ENCODE measurements at places on chromosomes 2 and 18.

DNA sequence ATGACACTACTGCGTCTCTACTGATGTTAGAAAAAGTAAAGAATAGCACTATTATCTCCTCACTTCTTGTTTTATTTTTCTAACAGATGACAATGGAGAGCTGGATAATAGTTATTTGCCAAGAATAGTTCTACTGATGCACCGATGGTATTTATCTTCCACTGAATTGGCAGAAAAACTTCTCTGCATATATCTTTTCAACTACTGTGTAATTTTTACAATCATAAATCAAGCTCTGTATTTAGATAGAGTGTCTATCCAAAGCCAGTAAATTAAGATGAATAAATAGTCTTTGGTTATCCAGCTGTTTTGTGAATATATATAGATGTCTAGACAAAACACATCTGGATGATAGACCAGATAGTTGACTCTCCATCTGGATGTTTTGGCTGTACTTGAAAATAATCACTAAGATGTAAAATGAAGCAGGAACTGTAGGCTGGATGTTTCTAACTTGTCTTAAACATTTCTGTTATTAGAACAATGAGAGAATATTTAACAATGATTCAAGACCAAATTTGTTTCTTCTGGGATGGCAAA is 40.1 kb downstream of the RASGRP3 start:
- DNase-seq, result no peak

DNA sequence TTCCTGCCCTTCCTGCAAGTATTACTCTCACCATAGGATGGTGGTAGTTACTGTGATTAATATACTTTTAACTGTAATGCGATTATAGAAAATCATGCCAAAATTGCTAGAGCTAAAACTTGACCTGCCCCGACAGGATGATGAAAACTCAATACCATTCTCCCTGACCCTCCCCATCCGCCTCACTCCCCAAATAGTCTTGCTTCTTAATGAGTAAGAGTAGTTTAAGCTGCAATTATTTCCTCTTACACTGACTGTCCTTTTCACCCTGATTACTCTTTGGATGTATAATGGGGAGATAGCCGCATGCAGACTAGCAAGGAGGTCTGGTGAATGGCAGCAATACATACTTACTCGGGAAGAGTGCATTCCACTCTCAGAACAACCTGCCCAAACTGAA is 269.6 kb upstream of the SIX3 start:
- no peak for DNase-seq

DNA sequence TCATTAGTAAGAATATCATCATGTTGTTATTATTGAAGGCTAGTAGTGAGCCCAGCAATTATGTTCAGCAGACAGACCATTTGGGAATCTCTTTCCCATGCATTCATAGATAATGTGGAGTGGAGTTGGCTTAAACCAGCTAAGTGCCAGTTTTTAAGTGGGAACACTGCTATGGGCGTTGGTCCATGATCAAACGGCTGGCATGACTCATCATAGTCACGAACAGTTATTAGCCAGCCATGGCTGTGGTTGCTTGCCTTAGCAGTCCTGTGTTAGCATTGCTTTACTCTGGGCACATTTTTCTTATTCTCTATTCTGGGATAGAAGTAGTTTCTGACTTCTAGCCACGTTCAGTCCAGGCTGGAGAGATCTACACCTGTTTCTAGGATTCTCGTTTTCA is 17.7 kb downstream of the EIF4E2 start:
- DNase-seq, result peak; percentile 87

DNA sequence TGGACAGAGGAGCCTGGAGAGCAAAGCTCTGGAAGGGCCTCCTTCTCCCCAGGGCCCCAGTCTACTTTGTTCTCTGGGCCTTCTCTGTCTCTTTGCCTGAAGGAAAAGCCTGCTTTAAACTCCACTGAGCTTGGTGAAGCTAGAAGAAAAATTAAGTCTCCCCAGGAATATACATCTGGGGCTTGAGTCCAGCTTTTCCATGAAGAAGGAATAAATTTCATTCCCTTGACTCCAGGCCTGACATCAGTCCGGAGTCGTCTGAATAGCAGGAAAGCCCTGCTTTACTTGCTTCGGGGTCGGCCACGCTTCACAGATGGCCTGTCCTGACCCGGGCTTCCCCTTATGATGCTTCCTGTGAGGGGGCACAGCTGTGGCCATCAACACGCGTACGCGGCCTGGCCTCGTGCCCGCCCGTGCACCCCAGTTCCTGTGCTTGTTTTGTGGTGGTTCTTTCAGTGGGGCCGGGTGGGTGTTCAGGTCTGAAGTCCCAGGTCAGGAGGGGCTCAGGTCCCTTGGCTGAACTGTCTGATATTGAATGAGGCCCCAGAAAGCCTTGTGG is 73.6 kb downstream of the ACOXL start:
- no peak for DNase-seq

DNA sequence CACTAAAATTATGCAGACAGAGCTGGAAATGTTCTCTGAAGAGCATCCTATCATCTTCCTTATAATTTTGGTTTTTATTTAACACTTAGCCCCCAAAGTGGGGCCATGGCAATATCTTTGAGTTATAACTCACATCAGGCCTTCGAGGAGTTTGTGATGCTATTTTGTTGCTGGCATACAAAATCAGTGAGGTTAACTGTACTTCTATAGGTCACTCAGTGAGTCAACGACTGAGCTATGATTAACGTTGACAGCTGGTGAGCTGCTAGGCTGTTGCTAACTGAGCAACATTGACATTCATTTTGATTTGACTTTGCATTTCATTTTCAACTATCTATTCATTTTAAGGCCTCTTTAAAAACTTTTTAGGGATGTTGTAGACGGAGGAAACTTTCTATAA is 50.0 kb downstream of the GPD2 start:
- DNase-seq, result peak; percentile 16

- peak; percentile 65 for DNase-seq
These were observed 39.5 kb downstream of the TGOLN2 start for GRCh38 chr2:85288244-85288725.

DNA sequence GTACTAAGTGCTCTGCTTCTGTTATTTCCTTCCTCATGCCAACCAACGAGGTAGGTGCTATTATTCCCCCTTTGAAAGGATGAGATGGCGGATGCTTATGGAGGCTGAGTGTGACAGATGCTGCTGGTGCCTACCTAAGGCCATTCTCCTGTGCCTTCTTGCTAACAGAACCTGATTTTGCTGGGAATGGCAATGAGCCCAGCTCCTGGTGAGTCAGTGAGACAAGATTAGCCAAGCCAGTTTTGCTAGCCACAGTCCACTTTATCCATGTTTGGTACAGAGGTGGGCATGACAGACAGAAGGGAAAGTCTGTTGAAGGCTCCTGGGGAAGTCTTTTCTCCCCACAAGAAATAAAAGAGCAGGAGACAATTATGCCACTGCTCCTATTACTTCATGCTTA is 43.7 kb upstream of the TMEM163 start:
- DNase-seq, result no peak

DNA sequence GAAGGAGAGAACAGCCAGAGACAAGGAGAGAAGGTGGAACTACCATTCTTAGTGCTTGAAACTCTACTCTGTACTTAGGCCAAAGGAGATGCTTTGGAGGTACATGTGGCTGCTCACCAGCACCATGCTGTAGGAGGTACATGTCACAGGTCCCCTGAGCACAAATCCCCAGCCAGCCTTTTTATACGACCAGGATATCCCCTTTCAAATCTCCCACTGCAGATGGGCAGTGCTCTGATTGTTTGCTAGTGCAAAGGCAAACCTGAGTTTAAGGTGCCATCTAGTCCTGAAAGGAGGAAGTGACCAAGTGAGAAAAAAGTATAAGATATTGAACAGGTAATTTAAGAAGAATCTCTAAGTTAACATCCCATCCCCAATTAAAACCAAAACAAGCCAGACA is 17.1 kb upstream of the TTC21B start:
- no peak for DNase-seq

GRCh38 chr18:54742659-54743604 is 85.3 kb upstream of the RAB27B start:
- DNase-seq, result peak; percentile 93

GRCh38 chr18:54558609-54559585 is 32.1 kb upstream of the DYNAP start:
- DNase-seq, result peak; percentile 5

DNA sequence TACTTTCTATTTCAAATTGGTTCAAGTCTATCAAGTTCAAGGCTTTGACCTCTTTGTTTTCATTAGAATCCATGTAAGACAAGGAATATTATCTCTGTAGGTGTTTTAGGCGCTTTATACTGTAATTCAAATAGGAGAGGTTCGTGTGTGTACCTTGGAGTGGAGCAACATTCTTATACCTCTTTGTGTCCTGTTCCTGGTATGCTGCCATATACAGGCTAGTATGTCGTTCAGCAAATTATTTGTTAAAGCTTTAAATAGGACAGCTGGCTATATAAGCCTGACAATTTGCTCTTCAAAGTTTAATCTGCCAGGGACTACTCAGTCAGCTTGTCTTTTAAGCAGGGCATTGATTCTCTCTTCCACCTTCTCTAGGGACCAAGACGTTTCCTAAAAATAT is 31.1 kb upstream of the SPAG16 start:
- no peak for DNase-seq

Measured in EL (cell line).